ENCODE measurements at places on chromosomes 5 and 9. TPM values are rescaled to one million over a fixed set of nuclear protein-coding genes. Genes with fewer than 3 reads are reported as not detected.

- no peak for DNase-seq
These were observed 137.5 kb downstream of the CDK5RAP2 start for GRCh38 chr9:120442308-120442995.

DNA sequence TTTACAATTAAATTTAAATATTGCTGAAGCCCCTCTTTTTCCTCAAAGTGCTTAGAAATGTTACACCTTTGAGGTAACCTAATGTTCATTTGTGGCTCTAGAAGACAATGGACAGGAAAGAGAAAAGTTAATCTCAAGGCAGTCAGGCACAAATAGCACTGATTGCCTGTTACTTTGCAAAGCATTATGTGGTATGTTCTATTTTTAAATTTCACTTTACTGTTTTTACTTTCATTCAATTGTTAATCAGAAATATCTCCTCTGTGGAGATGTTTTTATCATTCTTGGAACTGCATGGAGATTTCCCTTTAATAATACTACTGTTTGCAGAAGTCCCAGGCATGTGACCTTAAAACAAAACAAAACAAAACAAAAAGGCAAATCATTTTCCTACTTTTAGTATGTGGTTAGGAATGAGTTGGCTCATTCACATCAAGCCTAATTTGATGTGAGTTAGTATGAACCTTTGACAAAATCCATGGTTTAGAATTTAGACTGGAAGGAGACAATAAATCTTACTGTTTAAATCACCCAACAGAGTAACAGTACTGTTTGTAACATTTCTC is 67.5 kb downstream of the CWC27 start:
- DNase-seq, result peak; percentile 35

The FER gene
- total RNA-seq, result 129 TPM

DNA sequence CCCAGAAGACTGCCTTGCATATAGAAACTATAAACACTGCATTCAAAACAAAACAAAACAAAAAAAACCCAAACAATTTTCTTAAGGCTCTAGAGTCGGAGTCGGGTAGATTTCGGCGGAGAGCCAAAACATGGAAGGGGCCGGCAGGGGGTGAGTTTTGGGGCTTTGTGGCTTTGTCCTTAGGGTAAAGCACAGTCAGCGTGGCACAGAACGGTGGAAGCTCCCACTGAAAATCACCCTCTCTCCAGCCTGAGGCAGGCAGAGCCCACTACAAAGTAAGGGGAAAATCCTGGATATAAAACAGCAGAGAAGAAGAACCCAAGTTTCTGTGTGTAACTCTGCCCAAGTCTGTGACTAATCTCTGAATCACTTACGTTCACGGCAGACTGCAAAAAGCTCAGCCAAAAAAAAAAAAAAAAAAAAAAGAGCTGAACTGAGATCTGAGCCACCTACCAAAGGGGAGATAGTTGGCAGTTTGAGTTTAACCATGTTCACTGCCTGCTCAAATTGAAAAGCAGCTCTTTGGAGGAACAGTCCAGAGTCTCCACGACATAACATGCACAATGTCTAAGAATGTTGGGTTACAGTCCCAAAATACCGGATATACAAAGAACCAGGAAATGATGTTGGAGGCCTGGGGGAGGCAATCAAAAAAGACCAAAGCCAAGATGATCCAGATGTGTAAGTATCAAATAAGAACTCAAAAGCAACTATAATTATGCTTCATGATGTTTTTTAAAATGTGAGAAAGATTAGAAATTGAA is 26.6 kb upstream of the OR2K2 start:
- DNase-seq, result peak; percentile 95

The C1QTNF2 gene
- total RNA-seq, result 2.0 TPM

DNA sequence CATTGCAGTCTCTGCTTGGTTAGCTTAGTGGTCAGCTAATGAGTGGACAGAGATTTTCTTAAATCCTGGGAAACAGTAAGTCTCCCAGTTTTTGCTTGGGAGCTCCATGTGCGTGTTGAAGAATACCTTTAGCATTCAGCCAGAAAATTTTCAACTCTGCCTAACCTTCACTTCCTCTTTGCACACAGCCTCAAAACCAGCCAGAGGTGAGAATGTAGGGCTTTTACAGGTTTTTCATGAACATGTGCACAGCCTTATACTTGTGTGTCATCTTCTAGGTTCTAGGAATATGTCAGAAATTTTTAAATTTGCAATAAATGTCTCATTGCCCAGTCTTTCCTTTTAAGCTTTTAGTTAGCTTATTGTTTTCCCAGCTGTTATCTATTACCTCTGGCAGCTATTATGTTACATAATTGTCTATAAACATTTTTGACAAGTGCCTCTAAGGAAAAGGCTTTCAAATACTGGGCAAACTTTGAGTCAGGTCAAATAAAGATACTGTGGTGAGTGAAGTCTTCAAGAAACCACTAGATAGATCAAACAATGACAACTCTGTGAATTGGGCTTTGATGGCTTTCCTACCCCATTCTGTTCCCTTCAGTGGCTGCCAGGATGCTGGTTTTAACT is 12.7 kb downstream of the ADGRV1 start:
- DNase-seq, result no peak

GRCh38 chr9:136193891-136194279 is 11.0 kb downstream of the LHX3 start:
- DNase-seq, result no peak

DNA sequence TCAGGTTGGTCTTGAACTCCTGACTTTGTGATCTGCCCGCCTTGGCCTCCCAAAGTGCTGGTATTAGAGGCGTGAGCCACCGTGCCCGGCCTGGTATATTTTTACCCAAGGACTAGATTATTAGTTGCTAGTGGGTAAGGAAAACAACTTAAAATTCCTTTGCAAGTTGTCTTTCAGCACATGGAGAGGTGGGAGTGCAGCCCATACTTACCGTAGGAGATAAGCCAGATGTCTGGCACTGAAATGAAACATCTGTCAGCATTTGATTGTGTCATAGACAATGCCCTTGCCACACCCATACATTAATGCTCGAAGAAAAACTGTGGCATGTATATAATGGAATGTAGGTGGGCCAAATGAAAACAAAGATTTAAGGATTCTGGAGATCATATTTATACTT is 36.6 kb upstream of the ANKH start:
- DNase-seq, result peak; percentile 93

The CDX1 gene
- 0.65 TPM for total RNA-seq

Measured in fibroblast of the aortic adventitia (primary cell).